SJCRH30 (cell line): ENCODE measurements at places on chromosomes 7 and 10. TPM values are rescaled to one million over a fixed set of nuclear protein-coding genes. Genes with fewer than 3 reads are reported as not detected.

DNA sequence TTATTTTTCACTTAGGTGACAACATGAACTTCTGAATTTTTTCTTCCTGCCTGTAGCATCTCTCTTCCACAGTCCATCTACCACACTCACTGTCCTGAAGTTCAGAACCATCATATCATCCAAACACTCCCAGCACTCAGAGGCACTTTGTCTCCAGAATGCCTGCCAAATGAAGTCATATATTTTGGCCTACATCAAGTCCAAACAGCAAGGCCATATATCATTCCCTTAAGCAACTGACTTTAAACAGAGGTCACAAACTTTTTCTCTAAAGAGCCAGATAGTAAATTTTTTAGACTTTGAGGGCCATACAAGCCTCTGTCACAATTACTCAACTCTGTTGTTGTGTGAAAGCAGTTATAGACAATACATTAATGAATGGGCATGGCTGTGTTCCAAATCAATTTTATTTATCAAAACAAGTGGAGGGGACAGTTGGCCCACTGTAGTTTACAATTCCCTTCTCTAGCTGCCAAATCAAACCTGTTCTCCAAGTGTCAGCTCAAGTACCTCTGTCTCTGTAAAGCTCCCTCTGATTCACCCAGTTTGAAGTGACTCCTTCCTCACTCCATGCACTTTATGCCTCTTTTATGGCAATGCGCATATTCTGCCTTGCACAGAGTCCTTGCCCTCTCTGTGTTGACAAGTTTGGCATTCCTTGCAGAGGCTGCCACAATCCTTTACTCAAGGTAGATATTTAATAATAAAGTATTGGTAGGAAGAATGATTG lies 305.7 kb downstream of the FZD1 start:
- H3K27me3 ChIP-seq, result no peaks in the 10 kb centered on the region
- no peaks in the 10 kb centered on the region; the same call in 1 of the 2 replicates for H3K36me3 ChIP-seq
- H3K27ac ChIP-seq, result no peak overlapping the region
- no peaks in the 10 kb centered on the region for H3K4me1 ChIP-seq
- no peak for DNase-seq
- H3K4me3 ChIP-seq, result no peak overlapping the region

MYL10 gene
- 3.9 and 4.1 TPM in 2 replicates for total RNA-seq

DNA sequence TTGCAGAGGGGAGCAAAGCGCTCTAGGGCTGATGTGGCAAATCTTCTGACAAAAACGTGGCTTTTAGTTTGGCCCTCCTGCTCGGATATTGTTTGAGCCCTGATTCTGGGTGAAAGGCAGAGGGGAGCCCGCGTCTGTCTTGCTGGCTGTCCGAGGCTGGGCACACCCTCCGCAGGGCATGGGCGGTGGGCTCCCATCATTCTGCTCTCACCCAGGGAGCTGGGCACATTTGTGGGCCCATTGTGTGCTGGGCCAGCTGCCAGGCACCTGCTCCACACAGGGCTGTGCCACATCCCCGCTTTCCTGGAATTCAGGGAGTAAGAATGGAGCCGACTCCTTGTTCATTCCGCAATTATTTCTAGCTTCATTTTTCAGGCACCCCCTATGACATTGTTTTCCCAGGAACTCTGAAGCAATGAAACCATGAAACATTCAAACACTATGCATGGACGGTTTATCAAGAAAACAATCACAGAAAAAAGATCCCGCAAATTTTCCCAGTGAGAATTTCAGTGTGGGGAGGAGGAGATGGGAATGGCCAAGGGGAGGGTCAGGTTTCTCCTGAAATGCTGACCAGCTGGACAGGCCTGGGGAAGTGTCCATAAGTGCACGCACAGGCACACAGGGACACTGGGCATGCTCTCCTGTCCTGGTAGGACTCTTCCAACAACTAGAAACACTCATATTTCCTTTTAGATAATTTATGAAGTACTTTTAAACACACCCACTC lies 341.1 kb downstream of the CXCL12 start:
- DNase-seq, result no peak
- no peak overlapping the region for H3K4me3 ChIP-seq

- H3K27me3 ChIP-seq, result 0 out of 2 replicates have a peak, but pooled peaks cover 2% of the 10 kb centered on the region
- H3K4me1 ChIP-seq, result no peaks in the 10 kb centered on the region
- no peaks in the 10 kb centered on the region for H3K36me3 ChIP-seq
Observed at GRCh38 chr10:29130190-29130673, 158.6 kb upstream of the LYZL1 start.

DNA sequence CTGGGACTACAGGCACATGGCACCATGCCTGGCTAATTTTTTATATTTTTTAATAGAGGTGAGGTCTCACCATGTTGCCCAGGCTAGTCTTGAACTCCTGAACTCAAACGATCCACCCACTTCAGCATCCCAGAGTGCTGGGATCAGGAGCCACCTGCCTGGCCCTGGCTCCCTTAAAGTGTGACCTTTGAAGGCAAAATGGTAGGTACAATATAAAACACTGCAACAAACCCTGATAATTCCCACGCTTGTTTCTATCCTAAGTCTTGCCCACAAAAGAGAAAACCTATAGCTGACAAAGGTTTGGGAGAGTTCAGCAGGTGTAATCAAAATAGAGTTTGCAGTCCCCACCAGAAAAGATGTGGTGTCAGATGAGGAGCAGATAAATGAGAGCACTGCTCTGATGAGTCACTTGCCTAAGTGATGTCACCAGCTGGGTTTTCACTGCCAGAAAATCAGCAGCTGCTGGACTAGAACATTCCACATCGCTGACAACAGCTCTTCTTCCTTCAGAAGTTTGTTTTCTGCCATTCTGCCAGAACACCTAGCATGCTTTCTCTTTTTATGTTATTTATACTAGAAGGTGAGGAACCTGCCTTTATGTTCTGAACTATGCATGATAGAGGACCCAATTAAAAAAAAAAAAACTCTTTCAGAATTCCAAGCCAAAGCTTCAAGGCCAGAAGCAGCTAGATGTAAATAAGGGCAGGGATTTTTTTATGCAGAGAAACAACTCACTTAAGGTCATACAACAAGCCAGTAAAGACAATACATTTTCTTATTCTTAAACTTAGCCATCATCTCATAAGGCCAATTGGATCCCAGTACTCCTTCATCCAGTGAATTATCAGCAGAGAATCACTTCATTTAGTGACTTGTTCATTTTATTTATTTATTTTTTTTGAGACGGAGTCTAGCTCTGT lies 18.0 kb downstream of the PURB start:
- no peak overlapping the region for H3K4me3 ChIP-seq
- DNase-seq, result peak; percentile 86
- H3K27me3 ChIP-seq, result no peaks in the 10 kb centered on the region
- peaks cover 15% of the 10 kb centered on the region for H3K4me1 ChIP-seq

- no peaks in the 10 kb centered on the region for H3K36me3 ChIP-seq
- H3K27ac ChIP-seq, result no peak overlapping the region
- H3K4me1 ChIP-seq, result no peaks in the 10 kb centered on the region
- H3K4me3 ChIP-seq, result no peak overlapping the region
- no peaks in the 10 kb centered on the region for H3K27me3 ChIP-seq
- no peak for DNase-seq
Observed at GRCh38 chr10:26323219-26323618, 106.6 kb downstream of the GAD2 start.

SIRT1 gene
- total RNA-seq, result 15.7 and 18.2 TPM in 2 replicates

- H3K4me3 ChIP-seq, result no peak overlapping the region
- no peaks in the 10 kb centered on the region for H3K27me3 ChIP-seq
- no peaks in the 10 kb centered on the region for H3K4me1 ChIP-seq
- no peak for DNase-seq
Observed at GRCh38 chr10:88065383-88066049, 202.1 kb downstream of the PTEN start.

GRCh38 chr10:68074031-68074774 lies 880 bp downstream of the HERC4 start:
- peaks cover 10% of the 10 kb centered on the region; the same call in 1 of the 2 replicates for H3K36me3 ChIP-seq
- peak overlapping the region; percentile 62 for H3K27ac ChIP-seq

DNA sequence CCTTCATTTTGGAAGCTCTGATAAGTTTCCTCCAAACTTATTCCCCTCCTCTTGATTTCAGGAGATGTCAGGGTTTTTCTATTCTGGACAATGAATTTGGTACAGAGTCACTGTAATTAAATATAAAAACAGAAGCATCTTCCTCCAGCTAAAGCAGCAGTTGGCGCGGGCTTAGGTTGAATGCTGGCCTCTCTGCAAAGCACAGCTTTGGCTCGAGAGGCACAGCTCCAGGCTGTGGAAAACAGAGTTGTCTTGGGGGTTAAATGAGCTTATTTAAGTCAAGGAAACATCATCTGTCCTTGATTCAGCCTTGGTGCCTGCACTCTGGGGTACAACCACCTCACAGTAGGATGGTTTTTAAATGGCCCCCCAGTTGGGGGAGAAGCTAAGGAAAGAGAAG lies 35.0 kb upstream of the PDCD4 start:
- no peak overlapping the region for H3K27ac ChIP-seq
- no peak for DNase-seq
- peaks cover 20% of the 10 kb centered on the region for H3K36me3 ChIP-seq
- no peaks in the 10 kb centered on the region for H3K4me1 ChIP-seq
- no peak overlapping the region for H3K4me3 ChIP-seq

AKR1C2 gene
- 3.0 and 3.1 TPM in 2 replicates for total RNA-seq

GRCh38 chr10:69874449-69874848 lies 72.7 kb downstream of the COL13A1 start:
- no peak overlapping the region for H3K4me3 ChIP-seq
- no peak overlapping the region for H3K27ac ChIP-seq
- DNase-seq, result no peak
- H3K27me3 ChIP-seq, result no peaks in the 10 kb centered on the region

GRCh38 chr10:65497837-65498236 lies 1428.0 kb upstream of the LRRTM3 start:
- no peaks in the 10 kb centered on the region for H3K36me3 ChIP-seq
- H3K4me3 ChIP-seq, result no peak overlapping the region
- no peaks in the 10 kb centered on the region for H3K27me3 ChIP-seq

- no peaks in the 10 kb centered on the region for H3K27me3 ChIP-seq
- DNase-seq, result no peak
- H3K4me1 ChIP-seq, result peaks cover 3% of the 10 kb centered on the region; the same call in 1 of the 2 replicates
- H3K4me3 ChIP-seq, result no peak overlapping the region
- H3K27ac ChIP-seq, result no peak overlapping the region
- H3K36me3 ChIP-seq, result no peaks in the 10 kb centered on the region
Observed at GRCh38 chr10:92042541-92042940, 119.0 kb downstream of the BTAF1 start.

DNA sequence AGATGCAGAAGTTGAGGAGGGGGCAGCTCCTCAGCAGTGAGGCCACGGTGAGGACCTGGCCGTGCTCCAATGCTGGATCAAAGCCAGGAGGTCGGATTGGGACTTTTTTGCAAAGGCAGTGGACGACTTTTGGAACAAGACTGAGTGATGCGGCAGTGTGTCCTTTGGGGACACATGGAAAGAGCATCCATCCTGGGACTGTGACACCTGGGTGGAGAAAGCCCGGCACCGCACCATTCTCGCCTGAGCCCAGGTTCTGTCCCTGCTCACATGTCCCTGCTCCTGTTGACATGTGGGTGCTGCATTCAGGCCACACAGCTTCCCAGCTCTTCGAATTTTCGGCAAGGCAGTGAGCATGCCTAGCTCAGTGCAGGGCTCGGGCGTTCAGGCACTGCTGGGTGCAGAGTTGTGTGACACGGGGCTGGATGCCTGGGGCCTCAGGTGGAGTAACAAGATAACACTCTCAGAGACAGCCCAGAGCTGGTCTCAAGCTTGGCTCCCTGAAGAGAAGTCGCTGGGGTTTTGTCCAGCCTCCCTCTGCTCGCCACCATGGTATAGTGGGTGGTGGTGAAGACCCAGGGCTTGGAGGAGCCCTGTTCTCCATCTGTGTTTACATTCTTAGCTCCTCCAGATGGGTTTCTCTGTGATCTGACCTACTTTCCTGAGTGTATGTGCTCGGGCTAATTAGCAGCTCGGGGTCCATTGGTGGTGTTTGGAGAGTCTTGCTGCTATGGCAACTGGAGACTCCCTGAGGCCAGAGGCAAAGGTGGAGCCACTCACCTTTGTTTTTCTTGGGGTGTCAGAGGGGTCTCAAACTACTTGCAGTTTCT lies 111.7 kb upstream of the BTBD16 start:
- H3K4me3 ChIP-seq, result no peak overlapping the region
- H3K27ac ChIP-seq, result no peak overlapping the region
- H3K4me1 ChIP-seq, result no peaks in the 10 kb centered on the region
- H3K27me3 ChIP-seq, result no peaks in the 10 kb centered on the region
- H3K36me3 ChIP-seq, result no peaks in the 10 kb centered on the region

GRCh38 chr7:26928703-26929347 lies 64.4 kb upstream of the SKAP2 start:
- no peaks in the 10 kb centered on the region for H3K36me3 ChIP-seq
- peaks cover 14% of the 10 kb centered on the region for H3K27me3 ChIP-seq
- H3K4me1 ChIP-seq, result no peaks in the 10 kb centered on the region
- no peak overlapping the region for H3K4me3 ChIP-seq

DNA sequence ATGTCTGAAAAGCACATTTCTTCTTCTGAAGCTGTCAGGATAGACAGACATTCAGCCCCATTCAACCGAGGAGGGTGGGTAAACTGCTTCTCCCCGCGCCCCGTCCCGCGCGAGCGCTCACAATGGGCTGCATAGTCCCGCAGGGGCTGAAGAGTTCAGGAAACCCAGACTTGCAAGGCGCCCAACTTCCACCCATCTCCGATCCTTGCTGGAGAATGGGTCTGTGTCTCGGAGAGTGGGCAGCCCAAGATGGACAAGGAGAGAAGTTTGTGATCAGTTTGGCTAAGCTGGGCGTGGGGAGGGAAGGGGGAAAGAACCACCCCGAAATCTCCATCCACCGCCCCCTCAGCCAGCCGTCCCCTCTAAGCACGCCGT lies 686 bp downstream of the AASS start:
- H3K36me3 ChIP-seq, result no peaks in the 10 kb centered on the region
- peak overlapping the region; percentile 90 for H3K4me3 ChIP-seq
- peak; percentile 54 for DNase-seq
- peak overlapping the region; percentile 50 for H3K27ac ChIP-seq
- no peaks in the 10 kb centered on the region for H3K27me3 ChIP-seq

DNA sequence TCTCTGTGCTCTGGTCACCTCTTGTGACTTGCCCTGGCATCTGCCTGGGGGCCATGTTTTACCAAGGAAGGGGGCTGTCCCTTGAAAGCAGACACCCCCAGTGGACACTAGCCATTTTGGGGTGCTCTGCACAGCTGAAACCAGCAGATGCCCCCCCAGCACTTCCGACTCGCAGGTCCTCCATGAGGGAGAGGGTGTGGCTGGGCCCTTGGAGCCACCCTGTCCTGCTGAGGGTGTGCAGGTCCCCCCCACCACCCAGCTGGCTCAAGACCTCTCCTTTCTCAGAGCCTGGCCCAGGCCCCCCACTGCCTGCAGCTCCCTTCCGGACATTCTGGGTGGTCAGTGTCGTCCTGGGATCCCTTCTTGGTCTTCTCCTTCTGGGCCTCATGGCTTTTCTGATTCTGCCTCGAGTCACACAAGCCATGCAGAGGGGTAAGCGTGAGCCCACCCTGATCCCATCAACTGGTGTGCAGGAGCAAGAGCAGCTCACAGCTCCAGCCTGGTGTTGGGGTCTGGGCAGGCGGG lies 12.3 kb downstream of the SCART1 start:
- no peak overlapping the region for H3K27ac ChIP-seq
- H3K4me3 ChIP-seq, result no peak overlapping the region
- H3K36me3 ChIP-seq, result no peaks in the 10 kb centered on the region
- no peaks in the 10 kb centered on the region for H3K27me3 ChIP-seq
- no peaks in the 10 kb centered on the region for H3K4me1 ChIP-seq
- DNase-seq, result no peak
